CD4-positive, alpha-beta T cell treated with Interleukin-6 at 100 ng/mL for 8 hours (primary cell): ENCODE measurements at places on chromosomes 13 and 19.
A peak's percentile ranks its signal among the peaks of the same experiment; 100 is the strongest.

- no peak for DNase-seq
Observed at GRCh38 chr13:23722726-23723453, 152.7 kb downstream of the TNFRSF19 start.

- DNase-seq: no peak
Observed at GRCh38 chr13:54852831-54853230, 1824.2 kb downstream of the OLFM4 start.

GRCh38 chr19:58237324-58237723 lies 8.6 kb downstream of the ZNF544 start:
- no peak for DNase-seq

- no peak for DNase-seq
Observed at GRCh38 chr13:28457521-28457920, 37.4 kb downstream of the FLT1 start.

GRCh38 chr13:40096357-40096901 lies 441.0 kb downstream of the COG6 start:
- peak; percentile 55 for DNase-seq

DNA sequence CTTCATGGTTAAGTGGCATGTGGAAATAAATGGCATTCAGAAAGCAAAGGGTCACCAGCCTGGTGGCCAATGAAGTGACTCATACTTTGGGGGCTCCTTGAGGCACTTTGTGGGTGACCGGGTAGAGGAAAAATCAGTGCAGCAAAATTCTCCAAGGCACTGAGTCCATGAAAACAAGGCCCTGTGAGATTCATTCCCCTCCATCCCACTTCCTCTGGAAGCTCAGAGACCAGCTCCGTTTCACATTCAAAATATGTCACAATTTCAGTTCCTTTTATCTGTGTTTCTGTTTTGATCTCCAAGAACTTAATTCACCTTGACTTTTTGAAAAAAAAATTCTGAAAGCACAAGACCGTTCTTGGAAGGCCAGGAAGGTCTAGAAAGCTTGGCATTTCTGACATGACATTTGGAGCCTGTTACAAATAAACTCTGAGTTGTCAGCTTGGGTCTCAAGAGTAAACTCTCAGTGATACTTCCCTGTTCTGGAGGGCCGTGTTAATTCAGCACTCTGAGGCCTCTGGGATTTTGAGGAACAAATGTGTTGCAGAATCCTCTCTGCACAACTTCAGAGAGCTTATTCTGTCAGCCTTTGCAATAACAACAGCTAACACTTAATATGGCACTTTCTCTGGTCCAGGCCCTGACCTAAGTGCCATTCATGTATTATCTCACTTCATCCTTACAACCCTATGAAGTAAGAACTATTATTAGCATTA lies 6.8 kb downstream of the CYSLTR2 start:
- no peak for DNase-seq

- peak; percentile 50 for DNase-seq
Observed at GRCh38 chr19:43798546-43799409, 3.5 kb downstream of the LYPD5 start.

DNA sequence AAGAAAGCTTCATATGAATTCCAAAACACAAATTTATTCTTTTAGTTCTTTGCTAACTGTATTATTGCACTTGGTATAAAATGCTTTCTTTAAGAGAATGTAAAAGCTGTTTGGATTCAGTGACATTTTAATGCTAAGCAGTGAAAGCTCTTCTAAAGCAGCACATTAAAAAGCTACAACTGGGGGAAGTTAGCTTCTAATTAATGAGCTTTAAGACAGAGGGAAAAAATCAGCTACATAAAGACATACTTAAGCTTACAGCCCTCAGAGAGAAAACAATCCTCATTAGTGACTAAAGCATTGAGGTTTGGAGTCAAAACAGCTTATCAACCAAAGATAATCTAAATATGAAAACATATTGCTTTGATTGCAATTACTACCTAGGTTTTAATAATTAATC lies 1222.2 kb upstream of the SPRY2 start:
- DNase-seq: no peak

DNA sequence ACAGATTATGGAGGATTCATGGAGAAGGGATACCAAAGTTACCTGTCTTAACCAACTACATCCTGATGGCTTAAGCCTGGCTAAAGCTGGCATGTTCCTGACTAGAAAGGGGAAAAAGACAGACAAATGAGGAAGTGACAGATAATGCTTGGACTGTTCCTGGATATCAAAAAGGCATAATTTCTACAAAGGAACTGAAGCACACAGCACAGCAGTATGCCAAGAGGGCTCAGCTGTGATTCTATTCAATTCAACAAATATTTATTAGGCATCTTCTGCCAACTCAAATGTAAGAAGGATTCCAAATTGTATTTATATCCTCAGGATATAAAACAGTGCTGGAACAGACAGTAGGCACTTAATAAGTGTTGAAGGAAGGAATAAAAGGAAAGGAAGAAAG lies 59.5 kb downstream of the KLF12 start:
- no peak for DNase-seq

DNA sequence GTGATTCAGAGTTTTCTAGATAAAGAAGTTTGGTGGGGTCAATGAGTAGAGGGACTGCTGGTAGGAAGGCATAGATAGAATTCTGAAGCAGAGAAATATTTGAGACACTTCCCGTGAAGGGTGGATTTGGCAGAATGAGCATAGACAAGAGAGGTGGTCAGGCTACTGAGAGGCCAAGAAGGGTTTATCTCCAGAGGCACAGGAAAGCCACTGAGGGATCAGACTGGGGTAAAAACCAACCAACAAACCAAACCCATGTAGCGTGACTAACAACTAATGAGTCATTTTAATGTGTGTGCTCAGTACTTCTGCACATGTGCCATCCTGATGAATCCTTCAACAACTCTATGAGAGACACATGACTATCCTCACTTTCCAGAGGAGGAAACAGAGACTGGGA lies 60.0 kb upstream of the SERP2 start:
- DNase-seq: no peak

GRCh38 chr19:48925240-48925843 lies 8.2 kb upstream of the DHDH start:
- no peak for DNase-seq

- DNase-seq: peak; percentile 28
Observed at GRCh38 chr13:27293076-27293691, 22.6 kb downstream of the RASL11A start.

GRCh38 chr13:42486711-42487198 lies 87.2 kb upstream of the TNFSF11 start:
- no peak for DNase-seq
